ENCODE measurements at places on chromosomes 6 and 20. TPM values are rescaled to one million over a fixed set of nuclear protein-coding genes. Genes with fewer than 3 reads are reported as not detected.

ZBTB9 gene
- total RNA-seq = 7.9 TPM

TNF gene
- total RNA-seq = 0.23 TPM

ADAM33 gene
- 6.6 TPM for total RNA-seq

PRL gene
- total RNA-seq = 0.18 TPM

NUP43 gene
- 28.3 TPM for total RNA-seq

- no peak for DNase-seq
Observed at GRCh38 chr6:3721810-3722621, 29.5 kb downstream of the PXDC1 start.

DNA sequence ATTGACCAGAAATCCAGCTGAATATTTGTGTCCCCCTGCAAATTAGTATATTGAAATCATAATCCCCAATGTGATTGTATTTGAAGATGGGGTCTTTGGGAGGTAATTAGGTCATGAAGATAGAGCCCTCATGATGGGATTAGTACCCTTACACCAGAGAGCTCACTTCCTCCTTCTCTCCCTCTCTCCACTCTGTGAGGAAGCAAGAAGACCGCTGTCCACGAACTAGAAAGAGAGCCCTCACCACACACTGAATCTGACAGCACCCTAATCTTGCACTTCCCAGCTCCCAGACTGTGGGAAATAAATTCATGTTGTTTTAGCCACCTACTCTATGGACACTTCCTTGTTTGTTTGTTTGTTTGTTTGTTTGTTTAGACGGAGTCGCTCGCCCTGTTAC, 11.9 kb upstream of the PLAGL1 start:
- no peak for DNase-seq

- no peak for DNase-seq
Observed at GRCh38 chr6:169416249-169416648, 162.6 kb upstream of the THBS2 start.

DNA sequence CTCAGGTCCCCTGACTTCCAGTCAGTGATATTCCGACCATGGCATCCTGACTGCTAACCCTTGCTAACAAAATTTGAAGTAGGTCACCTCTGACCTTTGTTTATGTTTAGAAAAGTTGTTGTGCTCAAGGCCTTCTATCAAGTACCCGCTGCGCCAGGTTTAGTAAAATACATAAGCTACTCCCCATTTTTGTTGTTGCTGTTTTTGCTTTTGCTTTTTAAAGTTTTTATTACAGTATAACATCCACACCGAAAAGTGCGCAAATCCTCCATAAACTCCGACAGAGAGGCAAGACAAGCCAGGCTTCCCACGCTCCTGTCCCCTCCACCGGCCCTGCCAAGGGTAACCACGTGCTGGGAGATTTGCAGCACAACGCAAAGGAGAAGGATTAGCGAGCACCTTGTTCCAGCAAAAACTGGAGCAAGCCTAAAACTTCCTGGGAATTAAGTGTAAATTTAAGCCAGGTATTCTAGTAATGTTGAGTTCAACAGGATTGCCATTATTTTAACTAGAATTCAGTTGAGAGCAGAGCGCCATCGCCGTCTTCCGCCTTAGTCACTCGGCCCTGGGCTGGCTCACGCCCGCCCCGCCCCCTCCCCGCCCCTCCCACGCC, 17.8 kb upstream of the HMGN4 start:
- no peak for DNase-seq

DNA sequence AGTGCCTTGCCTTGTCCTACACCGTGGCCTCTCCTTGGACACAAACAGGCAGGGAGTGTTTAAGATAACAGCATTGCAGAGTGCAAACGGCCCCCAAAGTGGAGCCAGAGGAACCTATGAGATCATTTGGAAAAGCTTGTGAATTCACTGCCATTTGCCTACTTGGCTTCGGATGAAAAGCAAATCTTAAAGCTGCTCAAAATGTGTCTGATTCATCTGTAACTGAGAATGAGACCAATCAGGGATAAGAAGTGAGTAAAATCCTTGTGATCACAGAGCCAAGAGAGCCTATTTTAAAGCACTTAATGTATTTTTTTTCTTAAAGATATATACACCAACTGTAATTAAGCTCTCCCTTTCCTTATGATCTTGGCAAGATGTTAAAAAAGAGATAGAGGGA, 65.7 kb upstream of the BACH2 start:
- DNase-seq = peak; percentile 72

DNA sequence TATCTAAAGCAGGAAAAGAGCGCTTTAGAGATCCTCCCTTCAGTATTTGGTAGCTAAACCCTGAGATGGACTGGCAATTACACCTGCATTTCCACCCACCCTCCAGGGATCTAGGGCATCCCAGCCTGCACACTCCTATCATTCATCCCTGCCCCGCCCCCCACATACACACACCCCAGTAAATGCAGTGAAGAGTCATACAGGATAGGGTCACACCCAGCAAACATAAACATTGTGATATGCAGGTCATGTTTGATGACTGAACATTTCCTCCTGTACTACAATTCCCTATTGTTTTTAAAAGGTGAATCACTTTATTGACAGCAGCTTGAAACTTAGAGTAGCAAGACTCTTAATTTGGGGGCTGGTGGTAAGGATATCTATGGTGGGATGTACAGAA, 112.9 kb downstream of the FOXO3 start:
- no peak for DNase-seq

GRCh38 chr6:29968130-29968529, 25.8 kb downstream of the HLA-A start:
- DNase-seq = no peak

All from lung (tissue), 17 donors.